GDM1 (cell line): ENCODE measurements at places on chromosomes 2 and 18.

- DNase-seq, result no peak
Measured at GRCh38 chr2:40033781-40034180, 254.7 kb upstream of the THUMPD2 start.

GRCh38 chr2:74448771-74449170, 6.1 kb upstream of the INO80B start:
- no peak for DNase-seq

DNA sequence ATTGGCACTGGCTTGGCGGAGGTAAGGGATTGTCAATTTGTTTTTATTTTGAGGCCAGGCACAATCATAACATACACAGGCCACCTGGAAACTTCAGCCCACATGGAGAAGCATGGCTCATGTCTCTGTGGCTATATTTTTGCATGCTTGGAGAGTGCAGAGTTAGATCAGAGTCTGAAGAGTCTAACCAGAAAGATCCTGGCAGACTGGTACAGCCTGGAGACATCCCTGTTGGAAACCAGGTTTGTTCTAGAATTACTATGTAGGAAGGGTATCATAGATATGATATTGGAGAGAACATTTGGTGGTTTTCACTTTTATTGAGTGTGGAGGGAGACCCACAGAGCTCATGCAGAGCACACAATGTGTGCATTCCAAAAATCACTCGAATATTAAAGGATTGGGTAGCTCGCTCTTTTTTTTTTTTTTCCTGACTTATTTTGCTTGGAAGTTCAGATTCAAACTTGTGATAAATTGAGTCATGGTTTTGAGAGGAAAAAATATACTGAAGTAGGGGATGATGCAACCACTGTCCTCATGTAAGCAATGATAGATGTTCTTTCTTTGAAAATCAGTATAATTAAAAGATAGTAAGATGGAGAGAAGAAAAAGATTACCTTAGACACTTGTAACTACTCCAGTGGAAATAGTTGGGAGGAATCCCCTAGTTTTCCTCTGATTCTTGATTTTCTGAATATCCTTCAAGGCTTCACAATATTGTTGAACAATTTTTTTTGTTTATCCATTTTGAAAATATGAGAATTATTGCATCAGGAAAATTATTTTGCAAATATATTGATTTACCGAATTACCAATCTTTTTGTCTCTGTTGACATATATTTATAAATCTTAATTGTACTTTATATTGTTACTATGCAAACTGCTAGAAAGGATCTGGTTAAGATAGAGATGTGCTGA, 185.7 kb upstream of the ZEB2 start:
- DNase-seq, result no peak

GRCh38 chr18:63603772-63604171, 16.6 kb downstream of the SERPINB13 start:
- DNase-seq, result no peak

GRCh38 chr2:137233091-137233490, 467.7 kb downstream of the THSD7B start:
- no peak for DNase-seq
